ENCODE measurements at places on chromosomes 5 and 9.
A peak's percentile ranks its signal among the peaks of the same experiment; 100 is the strongest.

GRCh38 chr9:135602789-135603481, 36.4 kb downstream of the GLT6D1 start:
- peak; percentile 20 for DNase-seq

DNA sequence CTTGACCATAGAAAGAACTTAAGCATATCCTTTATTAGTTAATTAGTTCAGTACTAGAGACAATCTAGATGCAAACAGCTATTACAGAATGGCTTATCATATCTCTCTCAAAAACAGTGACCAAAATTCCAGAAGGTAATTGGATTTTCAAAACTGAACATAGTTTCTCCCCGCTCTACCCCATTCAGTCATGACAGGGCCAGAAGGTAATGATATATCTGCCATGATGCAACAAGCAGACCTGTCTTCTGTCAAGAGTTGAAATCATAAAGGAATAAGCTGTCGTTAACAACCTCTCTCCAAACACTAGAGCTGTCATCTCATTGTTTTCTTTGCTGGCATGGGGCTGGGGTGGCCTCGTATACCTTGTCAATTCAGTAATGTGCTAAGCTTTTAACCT, 200.5 kb upstream of the POU5F2 start:
- DNase-seq, result no peak

DNA sequence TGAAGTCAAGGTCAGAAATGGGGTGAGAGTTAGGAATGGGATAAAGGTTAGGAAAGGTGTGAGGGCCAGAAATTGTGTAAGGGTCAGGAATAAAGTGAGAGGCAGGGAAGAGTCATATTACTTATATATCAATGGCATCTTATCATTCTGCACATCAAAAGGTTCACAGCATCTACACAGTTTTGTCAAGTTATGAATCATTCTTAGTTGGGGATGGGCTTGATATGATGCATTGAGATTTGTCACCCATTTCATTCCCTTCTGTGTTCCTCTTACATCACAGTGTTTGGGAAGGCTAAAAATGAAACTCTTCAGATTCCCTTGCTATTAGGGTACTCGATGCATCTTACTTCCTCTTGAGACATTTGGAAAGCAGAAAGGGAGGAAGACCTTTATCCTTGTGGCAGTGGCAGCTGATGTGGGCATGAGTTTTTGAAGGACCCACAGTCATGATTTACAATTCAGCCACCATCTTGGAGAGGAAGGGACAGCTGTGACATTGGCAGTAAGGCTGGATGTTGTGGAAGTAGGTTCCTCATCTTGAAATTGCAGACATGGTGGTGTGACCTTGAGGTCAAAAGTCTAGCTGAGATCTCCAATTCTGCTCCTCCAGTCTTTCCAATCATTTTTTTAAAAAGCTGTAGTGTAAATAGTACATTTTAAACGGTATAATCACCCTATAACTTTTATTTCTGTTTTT, 24.2 kb upstream of the NPR3 start:
- DNase-seq, result no peak

DNA sequence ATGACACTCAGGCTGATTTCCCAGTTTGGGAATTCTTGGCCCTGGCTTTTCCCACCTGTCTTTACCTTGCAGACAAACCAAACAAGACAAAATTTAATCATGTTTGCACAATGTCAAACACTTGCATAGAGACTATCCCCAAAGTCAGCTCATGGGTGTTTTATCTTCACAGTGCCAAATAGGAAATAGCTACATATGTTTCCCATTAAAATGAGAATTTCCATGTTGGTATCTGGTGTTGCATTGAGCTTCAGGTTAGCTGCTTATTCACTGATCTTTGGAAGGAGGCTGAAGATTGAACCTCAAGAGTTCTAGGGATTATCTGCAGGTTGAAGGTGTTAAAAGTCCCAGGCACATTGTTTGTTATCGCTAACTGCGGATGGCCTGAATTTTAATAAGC, 19.5 kb downstream of the MAP1B start:
- no peak for DNase-seq

GRCh38 chr5:61290791-61291210, 41.3 kb upstream of the ZSWIM6 start:
- no peak for DNase-seq

DNA sequence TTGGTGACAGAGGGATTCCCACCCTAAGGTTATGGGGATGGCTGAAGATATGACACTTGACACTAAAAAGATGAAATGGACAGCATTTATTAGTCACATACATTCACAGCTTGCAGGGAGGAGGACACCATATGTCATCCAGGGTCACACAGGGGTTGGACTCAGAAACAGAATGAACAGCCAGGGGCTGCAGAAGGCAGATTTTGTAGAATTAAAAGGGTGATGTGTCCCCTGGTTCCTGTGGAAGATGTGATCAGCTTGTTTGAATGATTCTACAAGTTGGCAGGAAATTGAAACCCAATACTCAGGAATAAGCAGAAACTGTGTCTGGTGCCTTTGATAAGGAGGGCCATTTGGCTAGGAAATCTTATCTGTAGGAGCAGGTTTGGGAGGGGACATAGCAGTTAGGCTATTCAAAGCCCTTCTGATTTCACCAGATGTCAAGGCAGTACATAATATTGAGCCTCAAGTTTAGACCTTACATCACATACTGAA, 102.3 kb upstream of the GRIN3A start:
- no peak for DNase-seq

- no peak for DNase-seq
Measured at GRCh38 chr5:14735944-14736343, 71.4 kb downstream of the OTULIN start.

- no peak for DNase-seq
Measured at GRCh38 chr5:100900142-100900795, 2.8 kb downstream of the ST8SIA4 start.

DNA sequence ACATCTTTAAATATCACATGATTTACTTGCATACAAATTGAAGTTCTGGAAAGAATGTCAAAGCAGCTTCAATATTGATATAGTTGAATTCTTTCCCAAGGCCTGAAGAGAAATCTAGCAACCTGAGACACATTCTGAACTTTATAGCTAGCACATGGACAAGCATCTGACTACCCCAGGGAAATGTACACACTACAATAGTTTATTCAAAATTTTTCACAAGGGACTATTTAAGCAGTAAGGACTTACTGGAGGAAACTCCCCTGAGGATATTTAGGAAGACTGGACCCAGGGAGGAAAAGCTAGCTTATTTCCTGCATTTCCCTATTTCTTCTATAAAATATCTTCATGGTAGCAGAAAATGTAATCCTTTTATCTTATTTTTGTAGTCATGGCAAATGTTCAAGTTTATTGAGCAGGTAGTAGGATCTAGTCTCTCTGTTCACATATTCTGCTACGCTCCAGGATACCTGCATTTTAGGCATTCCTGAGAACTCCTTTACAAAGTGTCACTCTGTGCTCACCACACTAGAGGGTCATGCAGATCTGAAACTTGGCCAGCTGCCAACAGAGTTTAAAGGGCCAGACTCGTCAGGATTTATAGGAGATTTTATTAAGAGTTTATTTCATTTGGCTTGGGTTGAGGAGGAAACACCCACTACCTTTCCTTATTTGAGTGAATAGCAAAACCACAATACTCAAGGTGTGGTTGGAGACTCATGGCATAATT, 348.4 kb upstream of the FTMT start:
- DNase-seq, result no peak

DNA sequence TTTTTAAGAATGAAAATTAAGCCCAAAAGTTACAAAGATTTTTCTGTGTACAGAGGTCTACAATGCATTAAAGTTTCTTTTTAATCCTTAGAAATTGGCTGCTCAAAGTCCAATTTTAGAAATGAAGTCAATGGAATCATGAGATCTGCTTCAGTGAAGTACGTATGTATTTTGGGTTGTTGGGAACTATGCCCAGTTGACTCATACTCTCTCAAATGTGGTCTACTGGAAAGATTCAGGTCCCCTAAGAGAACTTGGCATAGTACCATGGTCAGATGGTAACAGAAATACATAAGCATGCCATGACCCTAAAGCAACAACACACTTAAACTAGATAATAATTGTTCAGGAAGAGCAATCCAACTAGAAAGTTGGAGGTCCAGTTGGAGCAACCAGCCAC, 23.0 kb downstream of the FBLL1 start:
- no peak for DNase-seq

DNA sequence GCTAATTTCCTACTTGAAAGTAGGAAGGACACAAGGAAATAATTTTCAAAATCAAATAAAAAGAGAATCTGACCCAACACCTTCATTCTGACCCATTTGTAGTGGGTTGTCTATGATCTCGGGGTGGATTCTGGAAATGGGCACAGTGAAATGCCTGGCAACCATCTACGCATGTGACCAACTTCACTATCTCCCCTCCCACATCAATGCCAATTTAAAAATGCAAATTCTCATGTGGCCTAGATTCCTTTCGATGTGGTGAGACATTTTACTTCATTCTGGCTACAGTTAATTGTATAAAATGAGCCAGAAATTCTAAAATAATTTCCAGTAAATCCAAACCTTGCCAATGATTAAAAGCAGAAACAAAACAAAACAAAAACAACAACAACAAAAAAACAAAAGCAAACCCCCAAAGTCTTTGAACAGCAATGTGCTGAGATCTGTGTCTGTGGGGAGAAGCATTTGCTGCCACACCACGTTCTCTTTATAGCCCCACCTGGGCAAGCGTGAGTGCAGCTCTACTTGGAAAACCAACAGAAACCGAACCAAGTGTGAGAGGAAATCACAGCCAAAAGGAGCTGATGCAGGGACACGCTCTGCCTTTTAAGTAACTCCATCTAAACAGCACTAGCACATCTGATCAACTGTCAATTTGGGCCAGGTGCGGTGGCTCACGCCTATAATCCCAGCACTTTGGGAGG, 59.0 kb downstream of the USP20 start:
- no peak for DNase-seq

GRCh38 chr9:112819635-112820496, 69.3 kb downstream of the SNX30 start:
- no peak for DNase-seq

GRCh38 chr5:60350794-60351193, 349.2 kb downstream of the DEPDC1B start:
- DNase-seq, result no peak

- no peak for DNase-seq
Measured at GRCh38 chr5:96852759-96853158, 23.5 kb upstream of the ERAP2 start.

GRCh38 chr5:141095263-141095641, 837 bp downstream of the PCDHB2 start:
- DNase-seq, result no peak

DNA sequence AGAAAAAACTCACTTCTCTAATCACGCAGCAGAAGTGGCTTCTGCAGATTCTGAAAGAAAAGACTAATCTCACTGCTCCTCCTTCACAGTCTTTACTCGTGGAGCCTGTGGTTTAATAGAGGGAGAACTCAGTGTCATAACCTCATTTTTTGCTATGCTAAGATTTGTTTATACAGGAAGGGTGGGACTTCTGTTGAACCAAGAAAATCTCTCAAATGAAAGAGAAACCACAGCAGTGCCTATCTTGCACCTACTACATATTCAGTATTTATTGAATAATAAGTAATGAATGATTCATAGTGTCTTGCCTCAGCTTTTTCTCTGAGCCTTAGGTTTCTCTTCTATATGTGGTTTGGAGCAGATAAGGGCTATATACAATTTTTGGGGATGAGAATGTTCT, 136.1 kb upstream of the DMAC1 start:
- DNase-seq, result no peak

DNA sequence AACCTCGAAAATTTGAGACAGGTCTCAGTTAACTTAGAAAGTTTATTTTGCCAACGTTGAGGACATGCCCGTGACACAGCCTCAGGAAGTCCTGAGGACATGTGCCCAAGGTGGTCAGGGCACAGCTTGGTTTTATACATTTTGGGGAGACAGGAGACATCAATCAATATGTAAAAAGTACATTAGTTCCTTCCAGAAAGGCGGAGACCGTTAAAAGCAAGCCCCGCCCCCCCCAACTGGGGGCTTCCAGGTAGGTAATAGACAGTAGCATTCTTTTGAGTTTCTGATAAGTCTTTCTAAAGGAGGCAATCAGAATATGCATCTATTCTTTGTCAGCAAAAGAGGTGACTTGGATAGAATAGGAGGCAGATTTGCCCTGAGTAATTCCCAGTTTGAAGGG, 599 bp upstream of the MOCS2 start:
- DNase-seq, result no peak

GRCh38 chr5:96433066-96433447, at the start of gene PCSK1:
Gene PCSK1, minus strand, starts transcription at chr5:96433248. Its CDS starts 206 bp downstream, at chr5:96433042.
- no peak for DNase-seq

GRCh38 chr9:6488395-6488794, 75.4 kb downstream of the UHRF2 start:
- DNase-seq, result no peak

GRCh38 chr5:10703676-10704075, 57.4 kb downstream of the DAP start:
- no peak for DNase-seq

DNA sequence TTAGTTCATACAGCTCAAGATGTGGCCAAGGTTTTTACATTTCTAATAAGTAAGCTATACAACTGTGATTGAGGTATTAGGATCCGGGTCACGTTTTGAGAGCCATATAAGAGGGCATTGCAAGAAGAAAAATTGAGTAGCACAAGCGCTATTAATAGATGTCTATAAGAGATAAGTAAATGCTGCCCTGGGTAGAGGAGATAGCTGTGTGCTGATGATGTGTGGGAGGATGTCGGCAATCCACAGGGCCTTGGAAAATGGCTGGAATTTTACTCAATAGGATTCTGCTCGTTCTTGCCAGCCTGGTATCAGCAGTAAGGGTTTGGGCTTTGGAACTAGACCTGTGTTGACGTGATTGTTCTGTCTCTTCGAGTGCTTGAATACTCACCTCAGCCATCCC, 41.6 kb downstream of the CSF1R start:
- no peak for DNase-seq

GRCh38 chr5:16791036-16791705, 144.9 kb downstream of the MYO10 start:
- no peak for DNase-seq

GRCh38 chr5:67530609-67531255, 334.1 kb upstream of the CD180 start:
- no peak for DNase-seq

DNA sequence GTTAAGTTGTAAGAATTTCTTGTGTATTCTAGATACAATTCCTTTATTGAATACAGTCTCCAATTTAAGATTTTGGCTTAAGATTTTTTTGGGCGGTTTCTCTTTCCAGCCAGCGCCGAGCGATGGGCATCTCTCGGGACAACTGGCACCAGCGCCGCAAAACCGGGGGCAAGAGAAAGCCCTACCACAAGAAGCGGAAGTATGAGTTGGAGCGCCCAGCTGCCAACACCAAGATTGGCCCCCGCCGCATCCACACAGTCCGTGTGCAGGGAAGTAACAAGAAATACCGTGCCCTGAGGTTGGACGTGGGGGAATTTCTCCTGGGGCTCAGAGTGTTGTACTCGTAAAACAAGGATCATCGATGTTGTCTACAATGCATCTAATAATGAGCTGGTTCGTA, 278.7 kb upstream of the TARS1 start:
- no peak for DNase-seq

GRCh38 chr9:26292943-26293342, 599.7 kb downstream of the CAAP1 start:
- DNase-seq, result no peak

DNA sequence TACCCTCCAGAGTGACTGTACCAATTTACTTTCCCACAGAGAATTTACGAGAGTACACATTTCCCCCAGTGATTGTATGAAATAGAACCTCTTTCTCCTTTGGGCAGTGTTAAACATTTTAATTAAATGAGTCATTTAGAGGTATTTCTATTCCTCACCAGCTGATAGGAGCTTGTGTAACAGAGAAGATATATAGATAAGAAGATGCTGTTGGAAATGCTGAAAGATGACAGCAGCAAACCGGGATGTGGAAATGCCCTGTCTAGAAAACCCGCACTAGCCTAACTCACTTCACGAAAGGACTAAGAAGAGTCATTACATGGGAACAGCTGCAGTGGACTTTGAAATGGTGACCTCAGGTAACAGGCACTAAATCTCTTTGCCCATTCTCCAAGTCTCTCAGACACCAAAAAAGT, 68.3 kb downstream of the LPAR1 start:
- DNase-seq, result no peak

All from stimulated activated CD8-positive, alpha-beta memory T cell treated with anti-CD3 and anti-CD28 coated beads, Interleukin-2, amount 100 ng/mL, for 1 hour (primary cell).